Esophagus mucosa (tissue), 1 donor: ENCODE measurements at places on chromosomes 11 and 22.

DNA sequence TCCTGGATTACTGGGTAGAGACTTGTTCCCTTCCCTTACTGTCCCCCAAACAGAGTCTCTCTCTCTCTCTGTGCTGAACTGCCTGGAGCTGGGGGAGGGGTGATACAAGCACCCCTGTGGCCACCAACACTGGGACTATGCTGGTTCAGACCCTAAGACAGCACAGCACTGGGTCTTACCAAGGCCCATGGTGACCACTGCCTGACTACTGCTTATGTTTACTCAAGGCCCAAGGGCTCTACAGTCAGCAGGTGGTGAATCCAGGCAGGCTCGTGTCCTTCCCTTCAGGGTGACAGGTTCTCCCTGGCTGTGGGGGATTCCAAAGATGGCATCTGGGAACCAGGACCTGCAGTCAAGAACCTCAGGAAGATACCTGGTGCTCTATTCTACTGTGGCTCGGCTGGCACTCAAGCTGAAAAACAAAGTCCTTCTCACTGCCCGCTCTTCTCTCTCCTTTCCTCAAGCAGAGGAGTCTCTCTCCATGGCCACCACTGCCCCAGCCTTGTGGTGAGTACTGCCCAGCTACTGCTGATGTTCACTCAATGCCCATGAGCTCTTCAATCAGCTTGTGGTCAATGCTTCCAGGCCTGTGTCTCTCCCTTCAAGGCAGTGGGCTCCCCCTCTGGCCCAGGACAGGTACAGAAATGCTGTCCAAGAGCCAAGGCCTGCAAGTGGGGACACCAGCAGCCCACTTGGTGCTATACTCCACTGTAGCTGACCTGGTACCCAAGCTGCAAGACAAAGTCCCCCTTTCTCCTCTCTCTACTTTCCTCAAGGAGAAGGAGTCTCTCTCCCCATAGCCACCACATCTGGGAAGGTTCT, 41.8 kb upstream of the SHANK2 start:
- no peak for ATAC-seq

- no peak for ATAC-seq
These were observed 4.7 kb downstream of the SYT7 start for GRCh38 chr11:61575886-61576861.

DNA sequence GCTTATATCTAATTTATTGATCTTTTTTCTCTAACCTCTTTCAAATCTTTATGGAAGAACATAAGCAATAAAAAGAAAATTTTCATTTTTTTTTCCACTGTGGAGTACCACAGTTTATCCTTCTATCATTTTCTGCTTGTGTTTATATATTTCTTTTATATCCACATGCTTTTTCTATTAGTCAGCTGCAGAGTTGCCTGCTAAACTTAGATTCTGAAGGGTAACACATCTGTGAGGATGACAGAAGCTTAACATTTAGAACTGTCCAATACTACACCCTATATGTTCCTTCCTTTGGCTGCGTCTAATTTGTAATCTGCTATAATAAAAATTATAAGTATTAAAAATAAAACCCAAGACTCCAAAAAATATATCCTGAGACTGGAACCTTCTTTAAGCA, 20.8 kb downstream of the CCDC90B start:
- no peak for ATAC-seq

- peak; percentile 77 for ATAC-seq
These were observed 5.7 kb upstream of the INTS4 start for GRCh38 chr11:78000193-78000592.
